ENCODE measurements at places on chromosomes 2 and 18.
A peak's percentile ranks its signal among the peaks of the same experiment; 100 is the strongest.

- no peak for DNase-seq
These were observed 218.0 kb downstream of the DYSF start for GRCh38 chr2:71671203-71671854.

- no peak for DNase-seq
These were observed 35.8 kb downstream of the CCDC68 start for GRCh38 chr18:54923339-54923956.

GRCh38 chr2:107719836-107720235 is 106.9 kb upstream of the RGPD4 start:
- no peak for DNase-seq

- DNase-seq = no peak
These were observed 77.2 kb upstream of the ABCA12 start for GRCh38 chr2:215215637-215216036.

DNA sequence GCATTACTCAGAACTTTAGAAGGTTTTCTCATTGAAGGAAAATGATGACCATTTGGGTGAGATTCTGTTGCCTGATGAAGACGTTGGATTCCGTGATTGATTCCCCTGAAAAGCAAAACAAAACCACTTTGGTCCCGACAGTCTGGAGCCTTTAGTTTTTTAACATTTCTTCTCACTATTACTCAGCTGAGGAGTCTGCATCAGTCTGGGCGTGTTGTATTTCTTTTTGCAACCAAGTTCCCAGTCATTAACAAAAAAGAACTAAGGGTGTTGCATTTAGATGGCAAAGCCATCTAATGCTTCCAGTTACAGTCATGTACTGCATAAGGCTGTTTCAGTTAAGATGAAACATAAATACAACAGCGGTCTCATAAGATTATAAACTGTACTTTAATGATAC is 343.1 kb upstream of the CDH2 start:
- DNase-seq = no peak

- no peak for DNase-seq
These were observed 34.3 kb downstream of the KIF1A start for GRCh38 chr2:240785424-240786335.

DNA sequence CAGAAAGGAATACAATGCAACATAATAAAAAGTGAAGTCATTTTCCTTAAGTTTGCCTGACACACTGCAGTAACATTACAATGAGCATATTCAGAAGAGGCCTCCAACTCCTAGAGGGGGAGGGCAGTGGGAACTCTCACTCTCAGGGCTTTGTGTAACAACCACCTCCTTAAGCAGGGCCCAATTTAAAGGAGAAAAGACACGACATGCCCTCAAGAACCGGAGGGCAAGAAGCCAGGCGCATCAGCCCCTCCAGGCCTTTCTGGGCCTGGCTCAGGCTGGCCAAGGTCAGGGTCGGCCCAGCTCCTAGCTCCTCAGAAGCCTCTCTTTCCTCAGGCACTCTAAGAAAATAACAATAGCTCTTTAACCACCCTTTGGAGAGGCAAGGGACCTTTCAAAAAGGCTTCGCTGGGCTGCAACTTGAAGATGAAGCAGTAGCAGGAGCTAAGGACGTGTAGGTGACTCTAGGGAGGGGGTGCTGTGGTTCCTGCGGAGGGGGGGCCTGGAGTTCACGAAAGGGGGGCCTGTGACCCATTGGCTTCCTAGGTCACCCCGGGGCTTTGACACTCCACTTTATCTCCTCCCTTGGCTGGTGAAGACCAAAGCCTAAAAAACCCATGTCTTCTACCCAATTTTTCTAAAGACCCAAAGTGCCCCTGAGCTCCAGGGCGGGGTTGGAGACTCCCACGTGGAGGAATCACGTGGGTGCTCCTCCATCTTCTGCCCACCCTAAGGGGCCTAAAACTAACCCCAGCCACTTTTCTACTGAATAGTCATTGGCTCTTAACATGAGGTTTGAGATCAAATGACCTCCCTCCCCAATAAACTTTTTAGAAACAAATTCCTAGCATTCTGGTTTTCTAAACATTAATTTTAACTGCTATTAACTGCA is 13.3 kb downstream of the SERTAD2 start:
- DNase-seq = no peak

DNA sequence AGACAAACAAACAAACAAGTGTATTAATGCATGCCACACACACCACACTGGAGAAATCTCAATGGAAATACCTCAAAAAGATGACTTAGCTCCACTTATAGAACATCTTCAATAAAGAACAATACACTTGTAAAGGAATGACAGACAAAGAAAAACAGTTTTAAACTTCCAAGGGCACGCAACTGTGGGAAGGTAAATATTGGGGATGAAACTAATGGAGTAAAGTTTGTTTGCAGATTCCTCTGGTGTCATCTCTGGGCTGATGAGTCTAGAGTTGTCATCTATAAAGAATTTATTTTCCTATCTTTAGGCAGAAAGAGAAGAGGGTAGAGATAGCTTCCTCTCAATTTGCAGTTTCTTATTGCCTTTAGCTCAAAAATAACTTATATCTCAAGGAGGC is 144.0 kb upstream of the ZC3H15 start:
- DNase-seq = no peak

DNA sequence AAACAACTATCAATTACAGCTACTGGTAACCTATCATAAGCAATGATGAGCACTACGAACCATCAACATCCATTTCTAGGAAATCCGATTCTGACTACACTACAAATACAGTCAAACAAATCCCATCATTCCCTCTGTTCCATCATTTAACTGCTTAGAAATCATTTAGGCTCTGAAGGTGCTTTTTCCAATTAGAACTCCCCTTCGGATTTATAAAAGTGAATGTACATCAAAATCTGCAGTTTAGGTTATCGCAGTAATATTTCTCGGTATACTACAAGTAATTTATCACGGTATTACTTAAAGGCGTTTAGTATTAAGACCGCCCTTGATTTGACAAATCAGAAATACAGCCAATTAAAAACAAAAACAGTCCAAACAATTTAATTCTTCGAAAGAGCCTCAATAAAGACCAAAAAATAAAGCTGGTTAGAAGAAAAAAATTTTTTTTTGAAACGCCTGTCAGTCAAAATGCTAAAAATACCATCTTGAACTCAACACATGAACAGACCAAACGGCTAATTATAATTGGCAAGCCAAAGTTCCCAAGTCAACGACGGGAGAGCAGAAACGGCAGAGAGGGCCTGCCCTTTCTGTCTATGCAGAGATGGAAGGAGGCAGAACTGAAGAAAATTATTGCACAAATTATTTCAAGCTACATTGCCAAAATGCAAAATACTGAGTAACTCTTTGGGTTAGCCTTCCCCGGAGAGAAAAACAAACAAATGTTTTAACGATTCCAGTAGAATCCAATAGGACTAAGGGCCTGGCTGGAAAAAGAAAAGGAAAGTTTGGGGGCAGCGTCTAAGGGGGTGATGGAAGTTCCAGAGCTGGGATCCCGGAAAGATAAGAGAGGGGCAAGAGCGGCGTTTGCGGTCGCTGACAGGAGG is 1.2 kb downstream of the VPS54 start:
- DNase-seq = no peak

DNA sequence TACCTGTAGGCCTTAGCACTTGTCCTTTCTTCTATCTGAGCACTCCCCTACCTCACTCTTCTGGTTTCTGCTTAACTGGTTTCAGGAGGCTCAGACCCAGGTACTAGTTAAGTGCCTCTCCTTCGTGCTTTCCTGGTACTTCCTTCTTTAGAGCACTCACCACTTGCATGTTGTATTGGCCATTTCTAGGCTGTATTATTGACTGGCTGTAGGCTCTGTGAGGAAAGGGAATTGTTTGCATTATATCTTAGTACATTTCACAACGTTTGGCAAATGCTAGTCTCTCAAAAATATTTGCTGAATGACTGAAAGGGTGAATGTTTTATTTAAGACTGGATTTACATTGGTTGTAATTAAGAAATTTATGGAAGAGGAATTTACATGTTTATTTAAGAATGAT is 36.0 kb upstream of the SCN1A start:
- DNase-seq = no peak

DNA sequence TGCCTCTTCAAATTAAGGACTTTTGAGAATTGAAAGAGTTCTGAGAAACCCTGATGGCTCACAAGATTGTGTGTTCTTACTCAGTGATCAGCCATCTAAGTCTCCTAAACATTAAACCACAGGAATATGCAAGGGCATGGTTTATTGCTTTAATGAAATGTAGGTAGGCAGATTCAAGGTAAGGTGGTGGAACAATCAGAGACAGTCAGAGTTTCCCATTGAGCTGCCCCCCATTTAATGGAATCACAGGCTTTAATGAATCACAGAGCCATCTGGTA is 107.8 kb upstream of the LRATD1 start:
- no peak for DNase-seq

DNA sequence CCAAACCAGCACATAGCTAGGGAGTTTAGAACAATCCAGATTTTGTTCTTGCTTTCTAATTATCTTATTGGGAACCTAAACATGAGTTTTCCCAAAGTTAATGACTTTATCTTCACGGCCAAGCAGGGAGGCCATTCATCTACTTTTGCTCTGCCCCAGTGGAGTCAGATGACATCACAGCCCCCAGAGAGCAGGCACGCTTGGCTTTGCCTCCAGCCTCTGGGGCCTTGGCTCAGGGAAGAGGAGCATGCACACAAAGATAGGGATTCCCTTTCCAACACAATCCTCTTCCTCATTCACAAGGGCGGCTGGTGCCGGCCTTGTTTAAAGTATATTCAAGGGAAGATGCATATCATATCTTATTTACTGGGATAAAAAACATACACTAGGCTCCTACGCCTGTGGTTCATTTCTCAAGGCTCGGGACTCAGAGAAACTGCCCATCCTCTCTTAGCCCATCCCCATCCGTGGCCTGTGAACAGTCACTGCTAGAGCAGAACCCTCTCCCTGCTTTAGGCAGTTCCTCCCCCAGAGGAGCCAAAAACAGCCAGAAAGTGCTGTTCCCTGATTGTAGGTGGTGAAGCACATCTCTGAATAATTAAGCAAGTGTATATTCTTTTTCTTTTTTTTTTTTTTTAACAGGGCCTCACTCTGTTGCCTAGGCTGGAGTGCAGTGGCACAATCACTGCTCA is 21.2 kb downstream of the TGFA start:
- DNase-seq = no peak

DNA sequence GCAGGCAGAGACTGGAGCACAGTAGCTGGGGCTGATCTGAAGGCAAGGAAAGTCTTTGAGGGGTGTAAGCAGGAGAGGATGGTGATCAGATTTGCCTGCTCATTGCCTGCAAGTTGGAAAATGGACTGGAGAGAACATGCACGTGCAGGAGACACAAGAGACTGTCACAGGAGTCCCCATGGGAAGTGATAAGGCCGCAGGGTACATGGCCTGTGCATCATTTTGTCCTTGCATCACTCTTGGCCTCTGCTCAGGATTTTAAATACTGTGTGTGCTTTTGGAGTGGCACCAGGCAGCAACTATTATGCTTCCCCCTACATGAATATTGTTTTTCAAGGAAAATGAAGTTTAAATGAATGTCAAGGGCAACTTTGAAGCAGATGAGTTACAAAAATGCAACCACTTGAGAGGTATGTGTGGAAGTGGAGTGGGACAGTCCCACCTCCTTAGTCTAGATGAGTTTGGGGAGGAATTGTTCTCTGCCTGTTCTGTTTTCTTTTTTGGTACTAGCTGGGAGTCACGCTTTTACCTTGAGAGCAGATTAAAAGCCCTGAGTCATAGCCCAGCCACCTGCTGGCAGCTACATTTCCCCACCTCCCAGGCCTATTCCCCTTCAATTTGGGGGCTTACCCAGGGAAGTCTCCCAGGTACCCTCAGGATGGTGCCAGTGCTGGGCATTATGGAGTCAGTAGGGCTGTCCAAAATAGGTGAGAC is 19.3 kb downstream of the MAPK4 start:
- DNase-seq = no peak

- no peak for DNase-seq
These were observed 313.8 kb downstream of the PIK3C3 start for GRCh38 chr18:42268798-42269197.

DNA sequence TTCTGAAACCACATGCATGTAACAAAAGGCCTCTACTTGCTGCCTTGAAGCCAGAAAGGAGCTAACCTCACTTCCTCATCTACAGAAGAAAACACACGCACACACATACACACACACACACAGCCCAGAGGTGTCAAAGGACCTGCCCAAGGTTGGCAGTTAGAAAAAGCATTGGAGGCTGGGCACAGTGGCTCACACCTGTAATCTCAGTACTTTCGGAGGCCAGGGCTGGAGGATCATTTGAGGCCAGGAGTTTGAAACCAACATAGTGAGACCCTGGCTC is 125.9 kb upstream of the RNF152 start:
- peak; percentile 34 for DNase-seq

GRCh38 chr2:98455494-98455976 is 10.9 kb downstream of the INPP4A start:
- peak; percentile 65 for DNase-seq

Data from activated CD4-positive, alpha-beta T cell treated with anti-CD3 and anti-CD28 coated beads, Interleukin-2, amount 10 ng/mL, durations not matched to agents 7 days and 5 days (primary cell).